Mammary microvascular endothelial cell (primary cell): ENCODE measurements at places on chromosomes 1 and 21. TPM values are rescaled to one million over a fixed set of nuclear protein-coding genes. Genes with fewer than 3 reads are reported as not detected.

Gene HTR6
- total RNA-seq = not detected in 2 replicates

Gene SLC45A3
- 13.7 and 14.1 TPM in 2 replicates for total RNA-seq

Gene POU3F1
- total RNA-seq = 1.3 TPM in 1 of 2 replicates, not detected in the other

Gene RHBDL2
- total RNA-seq = 0.59 and 0.87 TPM in 2 replicates

Gene NEK2
- 23.2 and 24.2 TPM in 2 replicates for total RNA-seq

Gene RCAN3
- 4.6 and 4.7 TPM in 2 replicates for total RNA-seq

Gene ST6GALNAC3
- total RNA-seq = 28.4 and 42.7 TPM in 2 replicates

Gene IL22RA1
- not detected in 2 replicates for total RNA-seq

Gene MROH7
- 0.07 TPM in 1 of 2 replicates, not detected in the other for total RNA-seq

Gene MIXL1
- total RNA-seq = 0.20 TPM in 1 of 2 replicates, not detected in the other

Gene KPRP
- total RNA-seq = not detected in 2 replicates

Gene FAM72D
- total RNA-seq = 2.4 and 4.6 TPM in 2 replicates

Gene BCL2L15
- total RNA-seq = 0.07 TPM in 1 of 2 replicates, not detected in the other

Gene ANGPTL3
- not detected in 2 replicates for total RNA-seq

Gene CD84
- not detected in 2 replicates for total RNA-seq

Gene TINAGL1
- 1,345 and 1,463 TPM in 2 replicates for total RNA-seq

Gene TEX38
- total RNA-seq = not detected in 2 replicates

Gene S100A1
- not detected in 2 replicates for total RNA-seq

Gene CELA3B
- total RNA-seq = not detected in 2 replicates

Gene RCOR3
- total RNA-seq = 9.6 and 10.3 TPM in 2 replicates

Gene EPHA8
- not detected in 2 replicates for total RNA-seq

Gene TP73
- not detected in 2 replicates for total RNA-seq

Gene GUK1
- total RNA-seq = 434 and 438 TPM in 2 replicates

Gene SPATA46
- total RNA-seq = not detected in 2 replicates

Gene WNT9A
- total RNA-seq = 0.05 and 0.20 TPM in 2 replicates

Gene ZBTB8B
- under 0.01 TPM in 1 of 2 replicates, not detected in the other for total RNA-seq

Gene PLA2G2F
- not detected in 2 replicates for total RNA-seq

Gene TLR5
- 0.10 and 0.13 TPM in 2 replicates for total RNA-seq

Gene CLDN17
- not detected in 2 replicates for total RNA-seq
